T-cell (primary cell): ENCODE measurements at places on chromosomes 2 and 18. TPM values are rescaled to one million over a fixed set of nuclear protein-coding genes. Genes with fewer than 3 reads are reported as not detected.

IL1F10 gene
- not detected for total RNA-seq

DNA sequence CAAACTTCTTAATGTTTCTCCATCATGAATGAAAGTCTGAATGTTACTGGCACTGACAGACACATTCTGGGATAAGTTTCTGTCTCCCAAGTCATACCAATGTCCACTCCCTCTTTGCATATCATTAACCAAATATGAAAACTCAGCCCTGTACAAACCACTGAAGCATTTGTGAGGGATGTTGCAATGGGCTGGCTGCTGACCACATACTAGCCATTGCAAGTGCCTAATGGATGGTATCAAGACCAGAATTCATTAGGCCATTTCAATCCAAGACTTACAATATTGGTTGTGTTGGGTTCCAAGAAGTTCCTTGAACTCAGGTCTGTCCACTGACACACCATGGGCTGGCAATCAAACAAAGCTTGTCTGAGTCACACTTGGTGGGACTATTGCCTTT lies 73.8 kb downstream of the CBLN2 start:
- no peak for DNase-seq

MIB1 gene
- 25.2 TPM for total RNA-seq

DNA sequence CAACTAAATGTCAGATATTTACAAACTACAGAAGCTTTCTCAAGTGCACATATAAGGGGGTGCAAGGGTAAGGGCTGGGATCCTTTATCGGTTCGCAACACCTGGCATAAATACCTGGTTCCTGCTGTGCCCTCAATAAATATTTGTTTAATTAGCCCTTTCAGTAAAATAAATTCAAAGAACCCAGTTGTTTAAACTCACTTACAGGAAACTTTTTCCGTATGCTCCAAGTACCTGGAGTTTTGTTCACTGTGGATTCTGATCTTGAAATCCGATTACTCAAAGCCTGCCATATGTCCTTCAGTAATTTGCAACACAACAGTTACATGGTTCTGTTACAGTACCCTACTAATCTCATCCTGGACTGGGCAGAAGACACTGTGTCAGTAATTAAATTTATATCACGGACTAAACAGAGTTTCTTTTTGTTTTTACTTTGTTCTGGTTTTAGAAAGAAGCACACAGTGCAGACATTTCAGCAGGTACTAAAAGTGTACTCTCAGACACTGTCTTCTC lies 36.9 kb downstream of the TBC1D8 start:
- no peak for DNase-seq

GRCh38 chr2:215461836-215462532 lies 26.1 kb upstream of the FN1 start:
- no peak for DNase-seq

DNA sequence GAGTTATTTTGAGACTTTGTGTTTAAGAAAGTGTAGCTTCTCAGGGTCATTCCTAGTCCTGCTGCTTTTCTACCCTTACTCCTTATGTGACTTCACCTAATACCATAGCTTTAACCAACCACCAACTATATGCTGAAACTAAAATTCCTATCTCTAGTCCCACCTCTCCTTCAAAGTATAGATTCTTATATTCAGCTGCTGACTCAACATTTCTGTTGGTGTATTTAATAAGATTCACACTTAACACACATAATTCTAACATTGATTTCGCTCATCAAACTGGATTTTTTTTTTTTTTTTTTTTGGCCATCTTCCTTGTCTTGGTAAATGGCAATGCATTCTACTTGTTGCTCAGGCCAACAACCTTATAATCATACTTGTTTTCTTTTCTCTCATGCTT lies 30.1 kb downstream of the TAF1B start:
- no peak for DNase-seq

DNA sequence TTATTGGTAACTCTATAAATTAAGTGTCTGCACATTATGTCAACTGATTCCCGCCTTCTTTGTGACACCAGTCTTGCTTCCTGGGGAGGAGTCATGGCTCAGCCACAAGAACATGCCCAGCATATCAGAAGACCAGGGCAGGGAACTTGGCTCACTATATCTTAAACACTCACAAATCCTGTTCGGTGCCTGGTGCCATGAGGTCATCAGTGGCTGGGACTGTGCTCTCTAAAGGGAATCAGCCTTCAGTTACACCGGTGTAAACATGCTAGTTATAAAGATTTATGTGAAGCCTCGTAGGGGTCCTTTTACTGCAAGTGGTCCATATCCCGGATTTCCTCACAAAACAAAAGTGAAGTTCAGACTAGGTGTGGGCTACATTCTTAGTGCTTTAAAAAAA lies 73.1 kb upstream of the ZNF521 start:
- no peak for DNase-seq

- no peak for DNase-seq
These were observed 56.6 kb upstream of the AGPS start for GRCh38 chr2:177335917-177336450.

DNA sequence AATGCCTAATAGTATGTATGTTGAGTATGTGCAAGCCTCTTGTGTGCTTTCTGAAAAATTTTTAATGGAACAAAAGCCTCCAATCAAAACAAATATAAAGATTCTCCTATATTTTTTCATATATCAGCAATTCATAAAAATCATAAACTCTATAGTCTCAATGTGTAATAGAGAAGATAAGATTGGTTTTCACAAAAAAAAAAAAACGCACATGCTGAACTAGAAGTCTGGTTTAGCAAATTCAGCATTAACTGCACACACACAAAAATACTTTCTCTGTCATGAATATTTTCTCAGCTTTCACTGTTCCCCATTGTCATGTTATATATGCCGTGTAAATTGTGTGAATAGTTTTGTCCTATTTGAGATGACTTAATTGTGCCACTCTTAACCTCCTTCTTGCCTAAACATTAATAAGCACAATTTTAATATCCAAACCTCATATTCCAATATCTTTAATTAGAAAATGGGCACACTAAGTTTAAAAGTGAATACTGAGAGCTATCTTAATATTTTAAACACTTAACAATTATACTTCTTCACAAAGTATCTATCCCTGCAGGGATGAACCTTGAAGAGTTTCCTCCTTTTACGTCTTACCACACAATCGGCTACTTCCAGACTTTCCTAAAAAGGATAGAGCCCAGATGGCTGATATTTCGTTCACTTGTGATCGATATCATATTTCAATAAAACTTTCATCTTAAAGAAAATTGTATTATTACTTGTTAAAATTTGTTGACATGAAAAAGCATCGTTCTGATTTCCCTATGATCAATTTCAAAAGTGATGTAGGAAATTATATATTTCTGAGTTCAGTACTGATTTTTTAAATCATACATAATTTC lies 242.7 kb downstream of the TCF4 start:
- DNase-seq = no peak

- DNase-seq = no peak
These were observed 80.2 kb upstream of the NFU1 start for GRCh38 chr2:69517410-69517809.

- no peak for DNase-seq
These were observed 129.9 kb downstream of the BCL11A start for GRCh38 chr2:60423505-60423904.

ANKRD62 gene
- not detected for total RNA-seq

CYP27C1 gene
- not detected for total RNA-seq

- DNase-seq = no peak
These were observed 8.7 kb downstream of the TMEM182 start for GRCh38 chr2:102770506-102770905.

GRCh38 chr2:26185304-26185928 lies 12.5 kb downstream of the GAREM2 start:
- DNase-seq = no peak

ABHD1 gene
- 1.4 TPM for total RNA-seq

GRCh38 chr18:50523165-50523564 lies 36.7 kb upstream of the MAPK4 start:
- DNase-seq = no peak

DNA sequence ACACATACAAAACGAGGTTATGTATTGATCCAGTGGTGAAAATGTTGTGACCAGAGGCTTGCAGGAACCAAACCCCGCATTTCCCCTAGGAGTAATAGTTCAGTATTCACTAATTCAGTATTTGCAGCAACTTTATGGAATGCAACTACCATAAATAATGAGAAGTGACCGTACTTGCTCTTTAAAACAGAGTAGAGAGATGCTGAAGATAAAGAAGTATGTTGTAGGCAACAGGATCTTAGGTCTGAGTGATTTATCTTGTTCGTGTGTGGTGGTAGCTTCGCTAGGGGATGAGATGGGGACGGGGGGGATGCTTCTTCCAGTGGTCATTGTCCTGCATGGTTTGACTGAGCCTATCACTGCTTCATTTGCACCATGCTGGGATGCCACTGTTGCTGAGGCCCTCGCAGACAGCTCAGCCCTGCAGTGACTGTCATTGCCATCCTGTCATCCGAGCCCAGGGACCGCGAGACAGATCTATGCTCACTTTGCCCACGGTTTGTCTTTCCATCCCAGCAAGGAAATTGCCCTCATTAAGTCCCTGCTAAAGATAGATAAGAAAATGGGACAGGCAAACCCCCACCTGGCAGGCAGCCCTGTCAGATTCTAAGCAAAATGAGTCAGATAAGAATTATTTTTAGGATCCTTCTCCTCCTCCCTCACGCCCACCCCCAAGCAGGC lies 181.3 kb downstream of the CTIF start:
- no peak for DNase-seq

DNA sequence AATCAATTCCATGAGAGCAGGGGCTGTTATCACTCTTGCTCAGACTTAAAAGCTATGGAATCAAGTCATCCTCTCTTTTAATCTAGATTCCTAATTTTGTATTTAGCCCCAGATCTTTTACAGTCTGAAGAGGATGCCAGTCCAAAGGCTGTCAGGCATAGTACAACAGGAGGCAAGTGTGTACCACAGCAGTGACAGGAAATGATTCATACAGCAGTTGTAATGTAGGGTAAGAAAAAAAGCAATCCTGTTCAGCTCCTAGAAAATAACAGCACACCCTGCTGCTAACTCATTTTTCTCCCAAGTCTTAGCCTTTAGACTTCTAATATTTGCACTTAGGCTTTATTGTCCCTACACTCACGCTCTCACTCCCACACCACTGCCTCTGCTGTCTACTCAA lies 127.8 kb upstream of the SYT4 start:
- DNase-seq = no peak

DNA sequence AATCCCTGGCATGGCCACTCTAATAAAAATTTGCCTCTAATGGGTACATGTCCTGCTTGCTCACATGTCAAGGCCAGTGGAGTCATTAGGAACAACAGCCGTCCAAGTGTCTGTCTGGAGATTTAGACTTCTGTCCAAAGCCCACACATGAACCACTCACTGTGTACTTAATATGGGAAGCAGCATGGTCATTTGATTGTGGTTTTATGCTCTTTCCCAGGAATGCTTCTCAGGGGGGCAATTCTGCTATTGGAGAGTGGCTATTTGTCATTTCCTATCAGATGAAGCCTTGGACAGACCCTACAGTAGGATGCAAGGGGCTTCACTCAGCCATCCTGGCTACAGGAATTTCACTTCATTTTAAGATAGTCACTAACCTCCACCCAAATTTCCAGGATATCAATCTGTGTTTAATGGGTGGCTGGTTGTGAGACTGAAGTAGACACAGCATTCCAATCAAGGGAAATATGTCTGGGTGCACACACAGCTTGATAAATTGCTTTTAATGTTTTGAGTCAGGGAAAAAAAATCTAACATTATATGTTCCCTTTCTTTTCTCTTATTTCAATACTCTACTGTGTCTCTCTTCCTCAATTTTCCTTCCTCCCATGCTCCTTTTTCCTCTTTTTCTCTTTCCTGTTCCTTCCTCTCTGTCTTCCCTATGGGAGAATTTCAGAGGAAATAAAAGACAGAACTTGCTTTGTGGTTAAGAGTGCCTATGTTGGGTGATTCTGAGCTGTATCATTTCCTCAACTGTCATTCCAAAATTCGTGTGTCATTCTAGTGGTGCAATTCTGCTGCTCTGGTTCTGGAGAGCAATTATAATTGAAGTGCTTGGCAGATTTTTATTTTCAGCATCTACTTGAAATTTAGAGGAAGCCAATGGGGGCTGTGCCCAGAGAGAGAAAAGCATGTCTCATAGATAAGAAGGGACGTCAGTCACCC lies 320.1 kb downstream of the OSR1 start:
- DNase-seq = no peak
